Activated gamma-delta T cell (primary cell): ENCODE measurements at places on chromosomes 16 and 17.

DNA sequence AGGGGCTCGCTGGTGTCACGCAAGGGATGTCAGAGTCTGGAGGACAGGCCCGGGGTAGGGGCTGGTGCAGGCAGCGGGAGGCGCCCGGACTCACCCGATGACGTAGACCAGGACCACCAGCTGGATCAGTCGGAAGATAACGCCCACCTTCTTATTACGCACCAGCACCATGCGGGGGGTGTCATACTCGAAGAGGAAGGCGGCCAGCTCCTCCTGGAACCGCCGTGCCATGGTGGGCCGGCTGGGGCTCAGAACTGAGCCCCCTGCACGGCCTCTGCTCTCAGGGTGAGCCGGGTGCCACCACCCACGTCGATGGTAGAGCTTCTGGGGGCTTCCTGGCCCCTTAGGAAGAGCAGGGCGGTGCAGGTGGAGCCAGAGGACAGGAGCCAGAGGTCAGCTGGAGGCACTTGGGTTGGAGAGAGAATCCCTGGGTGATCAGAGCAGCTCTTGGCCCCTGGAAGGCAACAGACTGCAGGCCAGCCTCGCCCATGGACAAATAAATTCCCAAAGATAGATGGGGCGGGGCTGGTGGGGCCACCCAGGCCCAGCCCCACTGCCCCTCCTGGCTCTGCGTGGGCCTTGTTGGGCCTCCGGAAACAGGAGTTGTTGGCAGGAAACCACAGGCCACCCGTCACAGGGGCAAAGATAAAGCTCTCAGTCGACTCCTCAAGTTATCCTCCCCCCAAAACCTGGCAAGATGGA lies at the start of gene P2RX1:
Gene P2RX1 (minus strand): TSS at position 471 of the 702 bp plus-strand sequence. CDS start 240 bp downstream, at position 231.
- DNase-seq = no peak

DNA sequence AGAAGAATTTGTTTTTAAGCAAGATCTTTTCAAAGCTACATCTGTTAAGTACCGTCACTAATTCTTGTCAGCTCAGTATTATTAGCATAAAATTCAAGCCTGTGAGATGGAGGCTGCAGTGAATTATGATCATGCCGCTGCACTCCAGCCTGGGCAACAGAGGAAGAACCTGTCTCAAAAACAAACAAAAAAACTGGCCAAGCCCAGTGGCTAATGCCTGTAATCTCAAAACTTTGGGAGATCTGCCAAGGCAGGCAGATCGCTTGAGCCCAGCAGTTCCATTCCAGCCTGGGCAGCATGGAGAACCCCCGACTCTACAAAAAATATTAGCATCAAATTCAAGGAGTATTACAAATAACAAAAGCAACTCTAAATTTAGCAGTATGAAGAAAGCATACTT lies 88.0 kb downstream of the STXBP4 start:
- no peak for DNase-seq

DNA sequence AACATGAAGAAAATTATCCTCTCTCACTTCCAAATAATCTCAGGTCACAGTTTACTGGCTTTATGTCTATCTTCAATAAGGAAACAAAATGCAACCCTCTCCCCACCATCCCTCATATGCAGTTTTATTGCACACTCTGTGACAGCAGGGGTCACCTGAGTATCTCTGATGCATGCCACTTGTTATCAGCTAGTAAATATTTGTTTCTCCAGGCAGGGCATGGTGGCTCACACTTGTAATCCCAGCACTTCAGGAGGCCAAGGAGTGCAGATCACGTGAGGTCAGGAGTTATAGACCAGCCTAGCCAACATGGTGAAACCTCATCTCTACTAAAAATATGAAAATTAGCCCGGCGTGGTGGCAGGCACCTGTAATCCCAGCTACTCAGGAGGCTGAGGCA lies 61.1 kb downstream of the ADAMTS18 start:
- no peak for DNase-seq

GRCh38 chr17:43779145-43780125 lies 658 bp upstream of the DUSP3 start:
- DNase-seq = no peak

DNA sequence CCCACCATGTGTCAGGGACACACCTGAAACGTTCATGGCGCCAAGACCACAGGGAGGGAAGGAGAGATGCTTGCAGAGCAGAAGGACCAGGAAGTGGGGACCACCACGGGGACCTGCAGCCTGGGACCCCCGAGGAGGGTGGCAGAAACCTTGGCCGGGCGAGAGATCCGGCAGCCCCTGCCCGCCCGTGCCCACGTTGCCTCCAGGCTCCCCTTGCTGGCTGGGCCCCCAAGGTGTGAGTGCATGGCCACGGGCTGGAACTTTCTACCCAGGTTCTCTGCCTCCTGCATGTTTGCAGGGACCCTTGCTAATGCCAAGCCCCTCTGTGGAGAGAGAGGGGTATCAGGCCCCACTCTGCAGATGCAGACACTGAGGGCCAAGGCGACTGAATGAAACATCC lies 50.4 kb downstream of the USP22 start:
- no peak for DNase-seq

DNA sequence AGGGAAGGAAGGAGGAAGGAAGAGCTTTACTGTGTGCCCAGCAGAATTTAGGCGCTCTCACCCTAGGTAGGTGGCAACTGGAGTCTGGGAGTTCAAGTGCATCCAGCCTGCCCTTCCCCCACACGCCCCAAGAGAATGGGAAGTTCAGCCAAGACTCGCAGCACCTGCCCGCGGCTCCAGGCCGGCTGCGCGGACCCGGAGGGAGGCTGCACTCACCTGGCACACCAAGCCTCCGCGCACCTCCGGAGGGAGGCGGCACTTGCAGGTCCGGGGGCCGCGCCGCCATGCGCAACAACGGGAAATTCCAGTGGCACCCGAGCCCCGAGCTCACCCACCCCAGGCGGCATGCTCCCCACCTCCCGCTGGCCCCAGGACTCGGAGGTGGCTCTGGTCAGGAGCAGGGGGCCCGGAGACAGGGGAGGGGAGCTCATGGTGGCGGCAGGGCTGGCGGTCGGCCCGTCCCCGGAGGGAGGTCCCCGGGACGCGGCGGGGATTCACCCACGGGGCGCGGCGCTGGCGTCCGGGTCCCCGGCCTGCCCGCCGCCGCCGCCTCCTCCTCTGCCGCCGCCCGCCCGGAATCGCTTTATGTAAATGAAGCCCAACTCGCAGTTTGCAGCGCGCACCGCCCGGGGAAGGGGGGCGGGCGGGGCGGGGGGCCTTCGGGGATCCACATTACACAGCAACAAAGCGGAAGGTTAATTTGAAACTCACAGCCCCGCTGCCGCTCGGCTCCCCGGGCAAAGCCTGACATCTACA lies at the start of gene ZFHX3:
Gene ZFHX3 (minus strand): TSS at position 593 of the 756 bp plus-strand sequence. CDS start 87,983 bp downstream, outside the sequence.
- no peak for DNase-seq

GRCh38 chr17:32568705-32569104 lies 81.9 kb downstream of the CDK5R1 start:
- DNase-seq = no peak
